ENCODE measurements at places on chromosomes 2 and 18.

DNA sequence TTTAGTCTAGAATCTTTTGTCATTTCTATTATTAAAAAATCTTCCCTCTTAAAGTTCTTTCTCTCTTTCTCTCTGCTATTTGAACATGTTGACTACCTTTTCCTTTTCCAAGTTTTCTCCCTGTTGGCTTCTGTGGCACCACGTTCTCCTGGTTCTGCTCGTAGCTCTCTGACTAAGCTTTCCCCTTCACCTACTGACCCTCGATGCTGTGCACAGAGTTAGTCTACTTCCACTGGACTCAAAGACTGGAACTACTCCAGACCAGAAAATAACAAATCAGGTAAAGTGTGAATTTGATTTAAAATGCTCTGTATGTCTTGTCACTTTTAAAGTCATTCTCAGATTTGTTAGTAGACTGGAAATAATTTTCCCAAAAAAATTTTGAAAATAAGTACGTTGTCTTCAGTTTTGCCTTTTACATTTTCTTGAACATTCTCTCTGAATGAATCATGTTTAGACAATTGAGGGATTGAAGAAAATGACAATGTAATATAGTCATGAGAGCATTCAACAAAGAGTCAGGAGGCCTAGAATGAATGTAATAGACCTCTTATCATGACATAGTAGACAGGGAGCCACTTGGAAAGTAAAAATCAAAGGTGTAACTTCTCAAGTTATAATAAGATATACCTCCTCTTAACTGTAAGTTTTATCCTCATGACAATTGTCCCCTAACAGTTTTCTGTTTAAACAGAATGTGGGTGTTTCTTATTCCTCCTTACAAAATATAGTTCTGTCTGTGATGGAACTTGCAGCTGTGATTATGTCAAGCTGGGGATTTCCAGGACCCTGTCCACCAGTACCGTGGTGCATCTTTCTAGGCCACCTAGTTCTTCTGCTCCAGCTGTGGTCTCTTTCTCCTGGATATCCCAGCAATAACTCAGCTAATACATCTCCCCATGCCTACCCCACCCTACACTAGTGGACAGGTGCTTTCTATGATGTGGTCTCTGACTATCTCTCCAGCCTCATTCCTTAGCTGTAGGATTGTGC lies 25.5 kb downstream of the ITPRID2 start:
- no peak for DNase-seq

- no peak for DNase-seq
Measured at GRCh38 chr2:47546994-47547393, 144.0 kb downstream of the MSH2 start.

DNA sequence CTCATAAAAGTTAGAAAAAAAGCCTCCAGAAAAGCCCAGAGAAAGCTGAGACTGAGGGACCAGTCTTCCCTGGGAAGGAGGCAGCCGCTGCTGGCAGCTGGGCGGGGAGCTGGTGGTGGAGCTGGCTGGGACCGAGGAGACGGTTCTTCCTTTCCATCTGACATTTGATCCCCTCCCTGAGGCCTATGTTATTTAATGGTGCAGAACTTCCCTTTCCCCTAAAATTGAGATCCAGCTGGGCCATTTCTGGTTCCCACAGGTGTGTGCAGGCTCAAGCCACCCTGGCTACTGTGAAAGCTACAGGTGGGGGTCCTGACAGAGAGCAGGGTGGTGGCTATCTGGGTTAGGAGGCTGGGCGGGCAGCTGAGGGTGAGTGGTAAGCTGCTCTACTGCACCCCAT lies 81.5 kb upstream of the FZD7 start:
- no peak for DNase-seq

DNA sequence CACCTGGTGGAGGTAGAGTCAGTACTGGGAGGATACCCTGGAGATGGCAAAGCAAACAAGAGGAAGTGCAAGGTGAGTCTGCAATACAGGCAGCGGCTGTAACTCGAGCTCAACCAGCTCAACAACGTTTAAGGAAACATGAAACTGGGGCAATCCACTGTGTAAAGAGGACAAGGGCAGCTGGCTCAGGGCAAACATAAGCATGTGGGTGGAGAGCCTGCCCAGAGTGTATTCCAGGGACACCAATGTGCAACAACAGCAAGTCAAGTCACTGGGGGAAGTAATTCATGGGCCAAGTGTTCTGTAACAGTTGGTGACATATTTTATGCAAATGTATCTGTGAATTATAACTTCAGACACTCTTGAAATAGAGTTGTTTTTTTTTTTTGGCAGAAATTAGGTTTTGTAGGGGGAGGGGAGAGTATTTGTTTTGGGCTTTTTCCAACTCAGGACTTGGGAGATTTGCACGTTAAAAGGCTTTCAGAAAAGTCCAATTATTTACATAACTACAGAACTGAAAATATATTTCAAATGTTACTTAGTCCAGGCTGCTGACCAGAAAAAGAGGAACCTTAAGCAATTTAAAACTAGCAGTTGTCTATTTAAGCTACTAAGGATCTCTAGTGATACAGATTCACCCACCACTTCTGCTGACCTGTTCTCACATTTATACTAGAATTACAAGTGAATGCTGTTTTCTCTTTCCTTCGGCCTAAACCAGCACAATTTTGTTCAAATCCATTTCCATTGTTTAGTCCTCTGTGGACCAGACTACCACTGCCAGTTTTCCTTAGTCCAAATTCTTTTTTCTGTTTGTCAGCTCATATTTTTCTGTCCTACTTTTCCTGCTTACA lies 18.6 kb downstream of the NRXN1 start:
- DNase-seq, result no peak

GRCh38 chr2:128753321-128753720 lies 434.7 kb upstream of the HS6ST1 start:
- no peak for DNase-seq

GRCh38 chr2:219475278-219475677 lies 23.4 kb upstream of the GMPPA start:
- DNase-seq, result no peak

DNA sequence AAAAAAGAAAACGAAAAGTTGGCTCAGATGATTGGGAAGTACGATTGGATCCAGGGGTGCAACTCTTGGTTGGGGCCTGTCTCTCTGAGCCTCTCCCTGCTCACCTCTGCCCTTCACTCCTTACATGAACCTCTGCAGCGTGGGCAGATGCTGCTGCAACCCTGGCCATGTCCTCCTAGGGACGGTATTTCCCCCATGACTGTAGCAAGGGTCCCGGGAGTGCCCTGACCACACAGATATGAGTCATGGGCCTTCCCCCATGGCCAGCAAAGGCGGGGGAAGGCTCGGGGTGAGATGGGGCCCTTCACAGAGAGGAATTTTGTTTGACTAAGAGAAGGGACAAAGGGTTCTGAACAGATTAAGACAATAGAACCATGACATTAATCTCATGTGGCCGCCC lies 129.0 kb downstream of the NCK2 start:
- no peak for DNase-seq

GRCh38 chr18:23867006-23867405 lies 147.5 kb upstream of the TTC39C start:
- DNase-seq, result no peak

GRCh38 chr2:147632198-147632597 lies 212.6 kb upstream of the ACVR2A start:
- no peak for DNase-seq

DNA sequence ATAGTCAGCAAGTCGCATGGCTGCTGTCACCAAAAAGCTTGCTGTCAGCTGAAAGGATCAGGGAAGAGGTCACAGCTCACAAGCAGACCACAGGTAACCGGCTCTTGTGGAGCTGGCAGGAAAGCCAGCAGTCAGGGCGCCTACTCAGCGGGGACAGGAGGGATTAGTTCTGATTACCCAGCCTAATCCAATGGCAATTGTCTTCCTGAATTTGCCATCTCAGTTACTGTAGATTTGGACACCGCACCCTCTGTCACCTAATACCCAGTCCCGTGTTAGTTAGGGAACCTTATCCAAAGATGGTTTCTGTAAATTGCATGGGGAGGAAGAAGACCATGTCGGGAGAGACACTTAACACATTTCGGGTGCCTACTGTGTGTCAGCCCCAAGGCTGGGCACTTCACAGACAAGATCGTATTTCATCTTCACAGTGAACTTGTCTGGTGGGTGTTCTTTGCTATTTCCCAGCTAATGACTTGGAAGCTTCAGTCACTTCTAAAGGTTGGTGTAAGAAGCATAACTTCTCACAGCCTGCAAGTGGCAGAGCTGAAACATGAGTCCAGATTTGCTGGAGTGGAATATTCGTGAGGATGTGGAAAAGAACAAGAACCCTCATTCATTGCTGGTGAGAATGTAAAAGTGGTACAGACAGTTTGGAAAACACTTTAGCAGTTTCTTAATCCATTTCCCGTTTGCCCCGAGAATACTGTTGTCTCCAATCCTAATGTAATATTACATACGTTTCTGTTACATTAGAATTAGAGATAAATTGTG lies 9.9 kb downstream of the ALPK2 start:
- DNase-seq, result no peak

DNA sequence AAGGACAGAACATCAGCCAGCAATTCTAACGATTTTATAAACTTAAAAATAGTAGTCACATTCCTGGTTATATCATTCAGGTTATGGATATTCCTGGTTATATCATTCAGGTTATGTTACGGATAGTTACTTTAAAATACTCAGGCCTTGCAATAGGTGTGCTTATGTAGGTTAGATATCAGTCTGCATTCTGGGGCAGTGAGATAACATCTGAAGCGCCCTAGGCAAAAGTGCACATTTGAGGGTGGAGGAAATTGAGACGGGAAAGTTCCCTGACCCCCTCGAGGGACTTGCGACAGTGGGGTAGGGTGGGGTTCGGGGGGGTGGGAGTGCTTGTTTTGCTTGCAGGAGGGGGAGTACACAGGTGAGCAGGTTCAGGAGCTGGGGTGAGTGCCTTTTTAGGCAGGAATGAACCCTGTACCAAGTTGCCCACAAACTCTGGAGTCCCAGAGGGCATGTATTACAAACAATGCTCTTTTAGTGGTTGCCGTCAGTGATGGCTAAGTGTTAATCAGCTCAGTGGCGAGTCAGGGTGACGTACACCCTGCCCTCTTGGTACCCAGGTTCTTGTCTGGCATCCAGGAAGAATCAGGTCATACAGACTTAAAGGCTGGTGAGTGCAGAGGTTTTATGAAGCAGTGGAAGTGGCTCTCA lies 31.8 kb downstream of the CREG2 start:
- DNase-seq, result no peak

- no peak for DNase-seq
Measured at GRCh38 chr2:12606472-12607000, 110.2 kb upstream of the TRIB2 start.

- no peak for DNase-seq
Measured at GRCh38 chr2:218648787-218649100, 10.7 kb downstream of the ZNF142 start.

GRCh38 chr18:12041561-12041960 lies 52.1 kb upstream of the ANKRD62 start:
- DNase-seq, result no peak

DNA sequence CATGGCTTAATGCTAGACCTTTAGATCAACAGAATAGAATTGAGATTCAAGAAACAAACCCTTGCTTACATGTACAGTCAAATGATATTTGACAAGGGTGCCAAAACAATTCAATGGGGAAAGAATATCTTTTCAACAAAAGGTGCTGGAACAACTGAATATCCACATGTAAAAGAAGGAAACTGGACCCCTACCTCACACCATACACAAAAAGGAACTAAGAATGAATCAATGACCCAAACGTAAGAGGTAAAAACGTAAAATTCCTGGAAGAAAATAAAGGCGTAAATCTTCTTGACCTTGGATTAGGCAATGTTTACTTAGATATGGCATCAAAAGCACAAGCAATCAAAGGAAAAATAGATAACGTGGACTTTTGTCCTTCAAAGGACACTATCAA lies 43.1 kb downstream of the BAZ2B start:
- DNase-seq, result no peak

- DNase-seq, result no peak
Measured at GRCh38 chr2:54613386-54613785, 110.1 kb upstream of the EML6 start.

GRCh38 chr2:216394881-216395280 lies 17.4 kb upstream of the SMARCAL1 start:
- DNase-seq, result no peak

GRCh38 chr18:24536326-24536725 lies 75.9 kb downstream of the HRH4 start:
- DNase-seq, result no peak

DNA sequence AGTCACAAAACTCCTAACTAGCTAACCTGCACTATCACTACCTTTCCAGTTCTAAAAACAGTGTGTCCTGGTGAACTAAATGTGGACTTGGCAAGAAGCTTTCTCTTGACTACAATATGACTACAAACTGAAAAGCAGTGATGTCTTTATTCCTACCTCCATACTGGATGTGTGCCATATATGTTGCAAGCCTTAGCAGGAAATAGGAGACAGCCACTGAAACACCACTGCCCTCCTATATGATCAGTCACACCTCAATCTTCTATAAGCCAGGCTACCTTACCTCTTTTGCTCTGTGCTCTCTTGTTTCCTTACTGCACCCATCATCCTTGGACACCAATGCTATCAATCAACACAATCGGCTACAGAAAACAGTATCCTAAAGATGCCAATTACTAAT lies 34.1 kb downstream of the SS18 start:
- DNase-seq, result no peak

DNA sequence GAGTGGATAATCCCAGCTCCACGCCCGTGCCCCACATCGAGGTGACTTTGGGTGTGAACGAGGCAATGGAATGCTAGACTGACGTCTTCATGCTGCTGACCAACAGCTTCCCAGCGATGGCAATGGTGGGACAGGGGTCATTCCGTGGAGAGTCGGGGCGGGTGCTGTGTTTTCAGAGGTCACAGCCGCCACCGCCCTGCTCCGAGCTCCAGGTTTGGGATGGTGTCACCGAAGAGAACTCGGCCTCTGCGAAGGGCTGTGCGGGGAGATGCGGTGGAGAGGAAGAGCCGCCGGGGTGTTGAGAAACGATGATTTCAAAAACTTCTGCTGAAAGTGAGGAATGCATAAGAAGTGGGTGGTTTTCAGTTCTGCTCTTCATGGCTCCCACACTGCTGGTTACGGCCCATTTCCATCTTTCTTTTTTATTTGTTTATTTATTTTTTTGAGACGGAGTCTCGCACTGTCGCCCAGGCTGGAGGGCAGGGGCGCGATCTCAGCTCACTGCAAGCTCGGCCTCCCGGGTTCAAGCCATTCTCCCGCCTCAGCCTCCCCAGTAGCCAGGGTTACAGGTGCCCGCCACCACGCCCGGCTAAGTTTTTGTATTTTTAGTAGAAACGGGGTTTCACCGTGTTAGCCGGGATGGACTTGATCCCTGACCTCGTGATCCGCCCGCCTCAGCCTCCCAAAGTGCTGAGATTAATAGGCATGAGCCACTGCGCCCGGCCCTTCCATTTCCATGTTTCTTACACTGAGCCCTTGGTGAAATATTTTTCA lies 142.6 kb downstream of the RTP5 start:
- no peak for DNase-seq

DNA sequence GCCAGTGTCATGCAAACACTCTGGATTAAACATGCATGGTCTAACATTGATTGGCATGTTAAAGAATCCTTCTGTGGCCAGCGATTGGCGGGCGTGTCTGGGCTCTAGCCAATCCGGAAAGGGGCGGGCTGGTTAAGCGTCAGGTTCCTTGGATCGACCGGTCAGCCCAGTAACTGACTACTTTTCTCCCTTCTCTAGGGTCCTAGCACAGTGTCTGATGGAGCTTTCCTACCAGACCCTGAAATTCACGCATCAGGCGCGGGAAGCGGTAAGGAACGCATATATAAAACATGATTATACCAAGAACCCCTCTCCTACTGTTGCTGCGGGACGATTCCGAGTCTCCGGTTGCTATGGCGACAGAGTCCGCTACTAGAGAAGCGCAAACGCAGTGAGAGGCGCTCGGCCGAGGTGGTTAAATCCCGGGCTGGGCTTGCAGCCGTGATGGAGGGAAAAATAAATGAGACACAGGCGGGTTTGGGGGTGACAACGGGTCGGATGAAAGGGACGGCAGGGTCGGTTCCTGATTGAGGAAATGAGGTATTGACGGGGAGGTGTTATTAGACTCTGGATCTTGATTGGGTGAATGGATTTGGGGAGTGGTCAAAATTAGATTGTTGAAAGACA lies 29.4 kb downstream of the KATNAL2 start:
- DNase-seq, result no peak

Data from GOT3 (cell line).